ENCODE measurements at places on chromosomes 13 and 19. TPM values are rescaled to one million over a fixed set of nuclear protein-coding genes. Genes with fewer than 3 reads are reported as not detected.

The CGB2 gene
- total RNA-seq: not detected

The SERP2 gene
- 2.6 TPM for total RNA-seq

The RNF225 gene
- not detected for total RNA-seq

The UCHL3 gene
- 37.2 TPM for total RNA-seq

The BLOC1S3 gene
- 3.9 TPM for total RNA-seq

The KPTN gene
- 3.0 TPM for total RNA-seq

The CYP2S1 gene
- total RNA-seq: 0.53 TPM

The TPGS1 gene
- 9.3 TPM for total RNA-seq

The STOML3 gene
- total RNA-seq: not detected

The ZNF221 gene
- 14.6 TPM for total RNA-seq

The TMC4 gene
- 15.4 TPM for total RNA-seq

DNA sequence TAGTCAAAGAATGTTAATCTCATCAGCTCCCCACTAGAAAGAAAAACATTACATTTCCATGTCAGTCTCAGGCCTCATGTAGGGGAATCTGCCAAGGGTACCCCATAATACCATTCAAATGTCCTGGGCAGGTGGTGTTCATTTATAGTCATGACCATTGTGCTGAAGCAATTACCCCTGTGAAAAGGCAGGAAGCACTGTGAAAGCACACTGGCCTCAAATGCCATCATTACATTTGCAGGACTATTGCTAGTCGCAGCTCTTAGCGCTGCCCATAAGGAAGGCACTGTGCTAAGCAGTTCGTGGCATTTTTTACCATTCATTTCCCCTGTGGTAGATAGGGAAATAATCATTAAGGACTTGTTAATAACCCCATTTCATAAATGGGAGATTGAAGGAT is 109.0 kb downstream of the LHFPL6 start:
- DNase-seq: no peak

DNA sequence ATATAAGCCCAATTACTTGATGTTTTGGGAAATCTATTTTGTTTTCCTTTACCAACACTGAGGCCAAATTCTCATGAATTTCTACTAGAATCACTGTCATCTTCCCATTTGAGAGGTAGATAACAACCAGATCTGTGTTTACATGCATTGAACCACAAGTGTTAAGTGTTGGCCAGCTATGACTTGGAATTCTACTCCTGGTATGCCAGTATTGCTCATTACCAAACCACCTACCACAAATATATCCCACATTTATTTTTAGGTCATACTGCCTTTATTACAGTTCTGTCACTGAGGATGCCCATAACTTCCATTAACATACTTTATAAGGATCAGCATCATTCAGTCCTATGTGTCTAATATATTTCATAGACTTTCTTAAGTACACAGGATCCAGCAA is 328.9 kb downstream of the DIAPH3 start:
- no peak for DNase-seq

- DNase-seq: no peak
Measured at GRCh38 chr19:42514449-42514848, 13.8 kb downstream of the CEACAM1 start.

- no peak for DNase-seq
Measured at GRCh38 chr19:4019578-4019977, 12.0 kb downstream of the PIAS4 start.

- no peak for DNase-seq
Measured at GRCh38 chr19:48196321-48196763, 25.9 kb downstream of the ZSWIM9 start.

DNA sequence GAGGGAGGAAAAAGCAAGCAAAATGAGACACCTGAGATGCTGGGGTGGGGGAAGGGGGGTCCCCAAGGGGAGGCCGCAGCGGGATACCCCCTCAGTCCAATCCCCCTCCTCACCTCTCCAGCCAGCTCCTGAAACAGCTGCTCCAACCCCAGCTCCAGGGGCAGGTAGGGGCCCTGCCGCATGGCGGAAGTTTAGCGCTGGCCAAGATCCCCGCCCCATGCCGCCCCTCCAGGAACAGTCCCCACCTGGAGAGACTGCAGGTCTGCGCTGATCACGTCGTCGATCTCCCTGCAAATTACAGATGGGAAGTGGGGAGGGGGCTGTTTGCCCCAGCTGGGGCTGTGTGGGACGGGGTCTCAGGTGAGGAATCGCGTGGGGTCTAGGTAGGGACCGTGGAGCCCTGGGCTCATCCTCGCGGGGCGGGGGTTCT is 9.0 kb downstream of the CAPN12 start:
- DNase-seq: no peak

GRCh38 chr13:109009756-109010155 is 380.3 kb downstream of the MYO16 start:
- DNase-seq: no peak

- no peak for DNase-seq
Measured at GRCh38 chr13:33251131-33251661, 34.4 kb downstream of the STARD13 start.

DNA sequence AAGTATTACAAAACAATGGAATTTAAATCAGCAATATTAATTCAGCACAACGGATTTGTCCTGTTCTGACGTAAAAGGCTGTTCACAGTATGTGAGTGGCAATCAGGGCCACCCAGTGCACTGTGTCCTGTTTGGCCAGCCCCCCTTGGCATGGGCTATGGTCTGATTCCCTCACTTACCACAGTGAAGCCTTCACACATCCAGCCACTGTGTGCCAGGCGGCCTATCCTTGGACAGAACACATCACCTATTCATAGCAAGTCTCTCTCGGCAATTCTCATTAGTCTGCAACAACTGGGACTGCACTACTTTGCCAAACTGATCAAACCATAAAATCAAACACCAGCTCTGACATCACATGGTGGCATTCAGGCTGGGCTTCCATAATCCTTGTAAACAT is 221.5 kb upstream of the TSHZ3 start:
- no peak for DNase-seq

- DNase-seq: no peak
Measured at GRCh38 chr19:15584541-15585115, 30.4 kb upstream of the CYP4F8 start.

DNA sequence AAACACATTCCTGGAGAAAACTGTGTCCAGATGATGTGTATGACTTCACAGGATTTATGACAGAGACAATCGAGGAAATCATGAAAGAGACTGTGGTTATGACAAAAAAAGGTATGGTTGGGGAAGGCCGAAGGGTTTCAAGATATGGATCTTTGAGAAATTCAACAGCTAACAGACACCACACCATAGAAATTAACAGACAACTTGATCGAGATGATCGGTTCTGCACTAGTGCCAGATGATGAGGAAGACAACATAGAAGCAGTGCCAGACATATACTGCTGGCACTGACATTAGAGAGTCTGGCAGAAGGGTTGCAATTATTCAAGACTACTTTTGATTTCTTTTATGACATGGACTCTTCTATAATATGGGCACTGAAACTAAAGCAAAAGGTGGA is 37.2 kb downstream of the KCNRG start:
- no peak for DNase-seq

DNA sequence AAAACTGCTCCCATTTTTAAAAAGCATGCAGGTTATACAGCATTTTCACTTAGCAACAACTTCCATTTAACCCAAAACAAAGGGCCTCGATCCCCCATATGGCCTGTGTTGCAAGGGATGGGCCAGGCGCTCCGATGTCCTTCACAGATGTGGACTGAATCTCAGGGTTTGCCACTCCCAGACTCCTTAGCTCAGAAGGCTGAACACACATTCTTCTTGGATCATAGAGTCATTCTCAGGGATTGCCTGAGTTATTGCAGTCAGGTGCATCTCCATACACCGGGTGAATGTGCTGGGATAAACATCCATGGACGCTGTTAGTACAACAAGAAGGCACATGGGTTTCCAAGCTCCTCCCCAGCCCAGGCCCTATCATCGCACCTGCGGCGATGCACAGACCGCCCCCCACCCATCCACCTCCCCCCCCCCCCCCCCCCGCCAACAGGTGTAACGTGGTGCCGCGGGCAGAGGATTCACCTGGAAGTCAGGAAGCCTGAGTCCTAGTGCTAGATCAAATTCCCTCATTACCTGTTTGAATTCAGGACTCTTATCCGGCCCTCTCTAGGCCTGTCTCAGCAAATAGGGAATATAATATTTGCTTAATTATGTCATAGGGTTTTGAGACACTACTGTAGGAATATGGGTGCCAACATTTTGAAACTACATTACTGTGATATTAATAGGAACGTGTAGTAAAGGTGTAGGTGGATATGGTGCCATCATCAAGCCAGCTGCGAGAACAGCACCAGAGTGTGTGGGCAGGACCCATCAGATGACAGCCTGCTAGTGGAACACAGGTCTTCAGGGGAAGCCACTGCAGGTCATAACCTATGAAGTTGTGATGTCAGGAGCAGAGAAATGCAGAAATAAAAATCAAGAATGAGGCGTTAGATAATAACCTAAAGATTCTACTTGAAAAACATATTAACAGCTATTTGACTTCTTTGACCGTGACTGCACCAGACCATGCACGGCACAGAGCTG is 110.9 kb downstream of the SACS start:
- DNase-seq: no peak

- DNase-seq: no peak
Measured at GRCh38 chr13:113964251-113964995, 9.5 kb downstream of the C13orf46 start.

- DNase-seq: no peak
Measured at GRCh38 chr19:4673726-4674125, 3.6 kb upstream of the MYDGF start.

- no peak for DNase-seq
Measured at GRCh38 chr19:45161738-45162607, 1.2 kb upstream of the NKPD1 start.

DNA sequence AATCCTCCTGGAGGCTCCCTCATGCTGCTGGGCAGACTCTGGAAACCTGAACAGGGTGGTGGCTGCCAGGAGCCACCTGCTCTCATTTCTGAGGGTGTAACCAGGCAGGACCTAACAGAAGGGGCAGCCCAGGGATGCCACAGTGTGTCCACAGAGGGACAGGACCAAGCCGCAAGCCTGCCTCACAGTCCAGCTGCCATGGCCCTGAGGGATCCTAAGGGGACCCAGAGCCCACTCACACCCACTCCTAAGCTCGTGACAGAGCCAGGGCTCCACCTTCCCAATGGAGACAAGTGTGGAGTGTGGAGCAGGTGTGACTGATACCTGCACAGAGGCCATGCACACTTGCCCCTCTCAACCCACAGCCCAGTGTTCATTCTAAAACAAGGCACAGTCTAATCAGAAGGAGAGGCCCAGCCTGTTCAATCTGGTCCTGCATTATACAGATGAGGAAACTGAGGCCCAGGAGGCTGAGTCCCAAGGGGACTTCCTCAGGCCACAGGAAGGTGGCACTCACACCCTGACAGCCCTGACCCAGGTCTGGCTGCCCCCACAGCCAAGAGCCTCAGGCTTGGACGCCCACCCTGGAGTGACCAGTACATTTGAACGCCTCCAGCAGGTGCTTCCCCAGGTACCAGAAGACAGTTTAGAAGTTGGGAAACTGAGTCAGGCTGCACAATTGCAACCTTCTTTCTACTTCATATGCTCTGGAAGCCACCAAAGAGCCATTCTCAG is 220.1 kb downstream of the TUBA3C start:
- DNase-seq: no peak

GRCh38 chr13:98869408-98870090 is 108.3 kb downstream of the DOCK9 start:
- no peak for DNase-seq

GRCh38 chr13:51397262-51397941 is 55.4 kb downstream of the INTS6 start:
- DNase-seq: no peak

GRCh38 chr13:110677731-110678545 is 28.0 kb downstream of the CARS2 start:
- no peak for DNase-seq

GRCh38 chr13:26998292-26998691 is 173.3 kb downstream of the USP12 start:
- DNase-seq: no peak

DNA sequence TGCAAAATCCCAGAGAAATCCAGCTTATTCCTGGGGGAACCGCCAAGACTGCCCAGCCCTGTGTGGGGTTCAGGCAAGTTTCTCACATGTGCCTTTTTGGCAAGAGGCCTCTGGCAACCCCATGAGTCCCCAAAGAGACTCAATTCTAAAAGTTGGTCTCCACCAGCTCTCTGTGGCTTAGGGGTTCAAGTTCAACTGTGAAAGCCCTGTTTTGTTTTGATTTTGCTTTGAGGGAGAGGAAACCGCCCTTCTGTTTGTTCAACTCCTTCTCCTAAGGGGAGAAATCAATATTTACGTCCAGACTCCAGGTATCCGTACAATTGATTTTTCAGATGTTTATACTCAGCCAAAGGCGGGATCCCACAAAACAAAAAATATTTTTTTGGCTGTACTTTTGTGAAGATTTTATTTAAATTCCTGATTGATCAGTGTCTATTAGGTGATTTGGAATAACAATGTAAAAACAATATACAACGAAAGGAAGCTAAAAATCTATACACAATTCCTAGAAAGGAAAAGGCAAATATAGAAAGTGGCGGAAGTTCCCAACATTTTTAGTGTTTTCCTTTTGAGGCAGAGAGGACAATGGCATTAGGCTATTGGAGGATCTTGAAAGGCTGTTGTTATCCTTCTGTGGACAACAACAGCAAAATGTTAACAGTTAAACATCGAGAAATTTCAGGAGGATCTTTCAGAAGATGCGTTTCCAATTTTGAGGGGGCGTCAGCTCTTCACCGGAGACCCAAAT is 583 bp upstream of the LDLR start:
- DNase-seq: no peak

- peak; percentile 86 for DNase-seq
Measured at GRCh38 chr19:18416778-18417249, 2.4 kb upstream of the SSBP4 start.

GRCh38 chr13:96089139-96089538 is 768 bp upstream of the HS6ST3 start:
- DNase-seq: no peak

DNA sequence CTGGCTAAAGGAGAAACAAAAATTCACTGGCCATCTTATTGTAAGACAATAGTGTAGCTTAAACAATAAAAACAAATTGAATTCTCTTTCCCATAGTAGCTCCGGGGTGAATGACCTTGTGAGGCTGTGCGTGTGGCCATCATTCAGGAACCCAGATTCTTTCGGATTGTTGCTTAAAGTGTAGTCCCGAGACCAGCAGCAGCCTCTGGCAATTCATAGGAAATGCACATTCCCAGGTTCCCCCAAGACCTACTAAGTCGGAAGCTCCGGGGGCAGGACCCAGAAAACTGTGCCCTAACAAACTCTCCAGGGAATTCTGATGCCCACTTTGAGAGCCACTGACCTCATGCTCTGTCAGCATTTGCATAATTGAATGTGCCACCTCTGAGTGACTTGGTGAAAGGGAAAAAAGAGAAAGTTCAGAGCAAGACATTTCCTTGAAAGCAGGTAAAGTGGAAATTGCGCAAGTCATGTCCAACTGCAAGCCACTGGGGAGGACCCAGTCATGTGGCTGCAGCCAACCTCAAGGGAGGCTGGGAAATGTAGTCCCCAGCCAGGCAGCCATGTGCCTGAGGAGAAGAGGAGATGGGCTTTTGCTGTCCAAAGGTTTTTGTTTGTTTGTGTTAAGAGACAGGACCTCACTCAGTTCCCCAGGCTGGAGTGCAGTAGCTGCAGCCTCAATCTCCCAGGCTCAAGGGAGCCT is 50.7 kb upstream of the PNMA8B start:
- DNase-seq: no peak

- no peak for DNase-seq
Measured at GRCh38 chr13:28856287-28856686, 36.1 kb downstream of the MTUS2 start.
